ENCODE measurements at places on chromosomes 3 and 15. TPM values are rescaled to one million over a fixed set of nuclear protein-coding genes. Genes with fewer than 3 reads are reported as not detected.

DNA sequence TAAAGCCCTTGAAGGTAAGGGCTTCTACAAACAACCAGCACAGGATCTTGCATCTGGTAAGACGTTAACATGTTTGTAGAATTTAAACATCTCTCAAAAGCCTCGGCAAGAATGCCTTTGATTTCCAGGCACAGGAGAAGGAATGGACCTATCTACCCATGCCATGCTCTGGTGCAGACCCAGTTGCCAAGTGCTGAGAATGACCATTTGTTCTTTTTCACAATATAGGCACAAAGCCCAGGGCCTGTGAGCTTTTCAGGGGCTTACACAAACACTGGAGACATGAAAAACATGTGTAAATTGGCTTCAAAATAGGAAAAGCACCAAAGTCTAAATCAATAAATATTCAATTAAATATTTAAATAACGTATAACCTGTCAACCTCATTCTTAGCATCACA is 266.9 kb upstream of the TTC14 start:
- H3K27me3 ChIP-seq: no peaks in the 10 kb centered on the region
- no peak for DNase-seq
- H3K36me3 ChIP-seq: no peaks in the 10 kb centered on the region
- H3K27ac ChIP-seq: no peak overlapping the region
- no peaks in the 10 kb centered on the region for H3K4me1 ChIP-seq
- H3K4me3 ChIP-seq: no peak overlapping the region

DNA sequence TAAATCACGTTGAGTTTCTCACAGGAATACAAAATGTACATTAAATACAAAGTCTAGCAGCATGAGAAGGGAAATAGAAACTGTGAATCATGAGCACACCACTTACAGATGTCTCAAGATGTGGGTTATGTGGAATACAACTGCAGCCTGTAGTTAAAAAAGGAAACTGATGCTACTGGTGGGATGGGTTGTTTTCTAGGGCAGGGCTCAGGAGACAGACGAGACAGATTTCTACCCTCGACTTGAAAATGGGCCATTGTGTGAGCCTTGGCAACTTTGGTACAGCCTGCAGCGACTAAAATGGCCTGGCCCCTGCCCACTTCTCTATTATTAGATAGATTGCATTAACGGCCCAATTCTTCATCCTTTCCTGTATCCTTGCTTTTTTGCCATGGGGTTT is 293.1 kb downstream of the SUCLG2 start:
- no peak overlapping the region for H3K4me3 ChIP-seq
- no peak overlapping the region for H3K27ac ChIP-seq

- no peak for DNase-seq
- H3K4me1 ChIP-seq: peaks cover 81% of the 10 kb centered on the region
- no peaks in the 10 kb centered on the region for H3K36me3 ChIP-seq
Observed at GRCh38 chr3:64247991-64248646, 22.9 kb upstream of the PRICKLE2 start.

- no peak overlapping the region for H3K4me3 ChIP-seq
- H3K36me3 ChIP-seq: no peaks in the 10 kb centered on the region
- no peak overlapping the region for H3K27ac ChIP-seq
- no peaks in the 10 kb centered on the region for H3K27me3 ChIP-seq
- no peak for DNase-seq
Observed at GRCh38 chr3:63791974-63792373, 27.1 kb upstream of the C3orf49 start.

SHF gene
- total RNA-seq: 10.6 TPM

GRCh38 chr3:140540262-140540661 is 137.6 kb upstream of the TRIM42 start:
- no peaks in the 10 kb centered on the region for H3K36me3 ChIP-seq
- H3K4me3 ChIP-seq: no peak overlapping the region

All from sigmoid colon (tissue), 7 donors.